ENCODE measurements at places on chromosomes 16 and 17. TPM values are rescaled to one million over a fixed set of nuclear protein-coding genes. Genes with fewer than 3 reads are reported as not detected.

The CETP gene
- total RNA-seq, result not detected

The ASPA gene
- 6.6 TPM for total RNA-seq

The HSD11B2 gene
- 1.3 TPM for total RNA-seq

The EVI2A gene
- total RNA-seq, result 22.7 TPM

The ZNF652 gene
- 36.9 TPM for total RNA-seq

The KRTAP4-6 gene
- total RNA-seq, result not detected

The CDRT15 gene
- total RNA-seq, result not detected

The STAT5A gene
- 198 TPM for total RNA-seq

The KRTAP1-1 gene
- total RNA-seq, result not detected

The CTRB1 gene
- total RNA-seq, result not detected

The SLC2A4 gene
- 9.8 TPM for total RNA-seq

The FSCN2 gene
- total RNA-seq, result not detected

The LRRC46 gene
- not detected for total RNA-seq

The TNFRSF13B gene
- total RNA-seq, result not detected

The PLXDC1 gene
- total RNA-seq, result 1.7 TPM

The ASGR1 gene
- 4.5 TPM for total RNA-seq

The IL32 gene
- total RNA-seq, result 21.1 TPM

The ARHGAP23 gene
- 11.9 TPM for total RNA-seq

The RPH3AL gene
- 49.2 TPM for total RNA-seq

The ATP2A1 gene
- total RNA-seq, result 0.34 TPM

The KRT33B gene
- total RNA-seq, result not detected

The CTRB2 gene
- not detected for total RNA-seq

The SLFN11 gene
- total RNA-seq, result 79.6 TPM

The SYNGR3 gene
- total RNA-seq, result not detected

The SGSH gene
- 18.3 TPM for total RNA-seq

The AANAT gene
- not detected for total RNA-seq

The CCDC144A gene
- 3.3 TPM for total RNA-seq

The C1QBP gene
- 85.3 TPM for total RNA-seq

The SEC14L1 gene
- 61.9 TPM for total RNA-seq

The FBXL20 gene
- total RNA-seq, result 25.0 TPM

The TEKT1 gene
- not detected for total RNA-seq

The CCL7 gene
- 0.66 TPM for total RNA-seq

The OVCA2 gene
- total RNA-seq, result 26.9 TPM

The CHST4 gene
- not detected for total RNA-seq

The RUNDC1 gene
- 7.2 TPM for total RNA-seq

The NUDT7 gene
- total RNA-seq, result 14.3 TPM

The LYRM9 gene
- 14.0 TPM for total RNA-seq

The ABCC11 gene
- not detected for total RNA-seq

The VKORC1 gene
- 111 TPM for total RNA-seq

The RMI2 gene
- total RNA-seq, result not detected

The ARL4D gene
- total RNA-seq, result 6.1 TPM

The WNT3 gene
- 0.85 TPM for total RNA-seq

The KRT36 gene
- total RNA-seq, result not detected

The PLA2G10 gene
- total RNA-seq, result 2.4 TPM
